ENCODE measurements at places on chromosomes 3 and 15.

DNA sequence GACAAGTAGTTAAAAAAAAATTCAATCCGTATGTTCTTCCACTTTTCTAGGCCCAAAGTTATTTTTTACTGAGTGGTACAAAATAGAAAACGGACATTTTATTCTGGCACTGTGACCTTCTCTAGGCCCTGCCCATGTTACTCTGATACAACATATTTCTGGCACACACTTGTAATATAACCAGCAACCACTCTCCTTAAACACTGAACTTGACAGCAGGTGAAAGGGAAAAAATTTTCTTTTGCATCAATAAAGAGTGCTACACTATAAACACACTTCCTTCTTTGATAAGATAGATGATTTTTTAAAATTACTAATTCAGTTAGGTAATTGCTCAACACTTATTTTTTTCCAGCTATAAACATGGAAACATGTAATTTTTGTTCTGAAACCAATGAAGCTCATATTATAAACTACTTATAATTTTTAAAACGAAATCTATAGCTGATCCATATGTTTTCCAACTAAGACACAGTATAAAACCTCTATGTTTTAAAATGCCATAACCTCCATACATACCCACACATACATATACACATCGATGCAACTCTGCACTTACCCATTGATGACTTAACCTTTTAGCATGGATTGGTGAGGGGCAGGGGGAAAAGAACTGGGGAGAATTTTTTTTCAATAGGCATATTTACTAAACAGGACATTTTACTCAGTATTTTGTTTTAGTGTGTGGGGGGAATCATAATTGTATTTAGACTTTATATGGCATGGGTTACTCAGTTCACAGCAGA lies 5.3 kb upstream of the CTNNB1 start:
- peaks cover 16% of the 10 kb centered on the region for H3K4me1 ChIP-seq
- H3K4me3 ChIP-seq = no peak overlapping the region
- no peak for DNase-seq
- H3K27ac ChIP-seq = no peak overlapping the region
- H3K27me3 ChIP-seq = peaks cover 30% of the 10 kb centered on the region

GRCh38 chr15:31031471-31032067 lies 40.1 kb upstream of the MTMR10 start:
- H3K4me3 ChIP-seq = no peak overlapping the region
- no peaks in the 10 kb centered on the region for H3K4me1 ChIP-seq
- no peak overlapping the region for H3K27ac ChIP-seq
- no peaks in the 10 kb centered on the region for H3K36me3 ChIP-seq
- peaks cover 5% of the 10 kb centered on the region for H3K27me3 ChIP-seq

DNA sequence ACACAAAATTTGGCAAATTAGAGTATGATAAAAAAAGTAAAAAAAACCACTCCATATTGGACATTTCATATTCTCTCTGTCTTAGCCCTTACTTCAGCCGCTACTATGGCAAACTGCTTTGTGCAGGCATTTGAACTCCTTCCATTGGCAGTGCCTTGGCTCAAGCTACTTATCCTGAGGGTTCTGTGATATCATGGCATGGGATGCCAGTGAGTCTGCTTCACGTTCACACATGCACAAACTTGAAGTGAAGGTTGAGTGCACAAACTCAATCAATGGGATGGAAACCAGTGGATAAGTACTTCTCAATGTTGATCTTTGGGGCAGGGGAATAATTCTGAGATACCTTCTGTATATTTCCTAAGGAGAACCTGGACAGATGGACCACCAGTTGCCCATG lies 117.2 kb downstream of the IL20RB start:
- peaks cover 17% of the 10 kb centered on the region for H3K27me3 ChIP-seq
- no peak overlapping the region for H3K4me3 ChIP-seq
- DNase-seq = no peak

- DNase-seq = no peak
- H3K4me1 ChIP-seq = no peaks in the 10 kb centered on the region
- H3K4me3 ChIP-seq = no peak overlapping the region
- H3K27ac ChIP-seq = no peak overlapping the region
Measured at GRCh38 chr3:132843851-132844553, 121.8 kb upstream of the NPHP3 start.

DNA sequence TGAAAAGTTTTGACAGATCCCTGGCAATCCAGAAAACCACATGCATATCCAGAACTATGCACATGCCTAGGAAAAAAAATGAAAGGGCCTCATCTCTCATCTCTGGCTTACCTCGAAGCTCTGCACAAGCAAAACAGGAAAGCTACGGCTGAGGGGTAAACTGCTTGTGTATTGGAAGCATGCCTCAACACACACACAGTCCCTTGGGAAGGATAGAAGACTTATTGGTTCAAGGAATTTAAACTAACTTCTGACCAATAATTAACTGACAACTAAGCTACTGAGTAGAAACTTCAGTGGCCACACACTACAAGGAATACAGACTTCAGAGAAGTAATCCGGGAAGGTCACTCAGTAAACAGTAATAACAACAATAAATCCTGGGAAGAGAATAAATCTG lies 59.9 kb upstream of the POMGNT2 start:
- no peak overlapping the region for H3K27ac ChIP-seq
- no peaks in the 10 kb centered on the region for H3K27me3 ChIP-seq
- no peak for DNase-seq
- peaks cover 25% of the 10 kb centered on the region for H3K4me1 ChIP-seq
- H3K36me3 ChIP-seq = peaks cover 12% of the 10 kb centered on the region
- no peak overlapping the region for H3K4me3 ChIP-seq

DNA sequence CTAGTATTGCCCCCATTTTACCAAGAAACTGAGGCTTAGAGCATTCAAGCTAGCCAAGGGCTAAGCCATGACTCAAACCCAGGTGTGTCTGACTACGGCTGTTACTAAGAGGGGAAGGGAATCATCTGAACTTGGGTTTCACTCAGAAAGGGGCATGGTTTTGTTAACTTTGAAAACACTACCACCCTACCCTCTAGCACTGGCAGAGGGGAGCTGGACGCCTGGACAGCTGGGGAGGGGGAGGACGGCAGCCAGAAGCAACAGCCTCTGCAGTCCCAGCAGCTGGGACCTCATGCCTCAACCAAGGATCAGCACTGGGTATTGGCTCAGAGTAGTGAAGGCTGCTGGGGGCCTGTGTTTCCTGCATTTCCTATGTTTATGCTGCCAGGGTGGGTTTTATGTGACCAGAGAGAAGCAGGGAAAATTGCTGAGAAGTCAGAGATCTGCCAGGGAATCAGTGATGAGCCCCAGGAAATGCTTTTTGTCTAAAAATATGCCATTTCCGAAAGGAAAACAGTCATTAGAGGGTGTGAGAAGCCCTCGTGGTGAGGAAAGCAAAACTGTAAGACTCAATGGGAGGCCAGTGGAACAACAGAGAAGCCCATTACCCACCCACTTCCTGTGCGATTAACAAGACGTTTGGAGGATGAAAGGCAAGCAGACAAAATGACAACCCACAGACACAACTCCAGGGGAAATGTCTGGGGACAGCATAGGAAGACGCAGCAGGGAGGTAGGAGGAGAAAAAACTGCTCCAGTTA lies 41.2 kb downstream of the LIPC start:
- H3K27ac ChIP-seq = peak overlapping the region; percentile 98
- peaks cover 82% of the 10 kb centered on the region for H3K4me1 ChIP-seq
- H3K4me3 ChIP-seq = peak overlapping the region; percentile 71
- DNase-seq = peak; percentile 55
- peaks cover 33% of the 10 kb centered on the region for H3K36me3 ChIP-seq

- no peak for DNase-seq
- peaks cover 1% of the 10 kb centered on the region for H3K36me3 ChIP-seq
- H3K27me3 ChIP-seq = no peaks in the 10 kb centered on the region
- no peak overlapping the region for H3K4me3 ChIP-seq
- H3K27ac ChIP-seq = no peak overlapping the region
- H3K4me1 ChIP-seq = peaks cover 29% of the 10 kb centered on the region
Measured at GRCh38 chr3:30551266-30551665, 55.1 kb upstream of the TGFBR2 start.

DNA sequence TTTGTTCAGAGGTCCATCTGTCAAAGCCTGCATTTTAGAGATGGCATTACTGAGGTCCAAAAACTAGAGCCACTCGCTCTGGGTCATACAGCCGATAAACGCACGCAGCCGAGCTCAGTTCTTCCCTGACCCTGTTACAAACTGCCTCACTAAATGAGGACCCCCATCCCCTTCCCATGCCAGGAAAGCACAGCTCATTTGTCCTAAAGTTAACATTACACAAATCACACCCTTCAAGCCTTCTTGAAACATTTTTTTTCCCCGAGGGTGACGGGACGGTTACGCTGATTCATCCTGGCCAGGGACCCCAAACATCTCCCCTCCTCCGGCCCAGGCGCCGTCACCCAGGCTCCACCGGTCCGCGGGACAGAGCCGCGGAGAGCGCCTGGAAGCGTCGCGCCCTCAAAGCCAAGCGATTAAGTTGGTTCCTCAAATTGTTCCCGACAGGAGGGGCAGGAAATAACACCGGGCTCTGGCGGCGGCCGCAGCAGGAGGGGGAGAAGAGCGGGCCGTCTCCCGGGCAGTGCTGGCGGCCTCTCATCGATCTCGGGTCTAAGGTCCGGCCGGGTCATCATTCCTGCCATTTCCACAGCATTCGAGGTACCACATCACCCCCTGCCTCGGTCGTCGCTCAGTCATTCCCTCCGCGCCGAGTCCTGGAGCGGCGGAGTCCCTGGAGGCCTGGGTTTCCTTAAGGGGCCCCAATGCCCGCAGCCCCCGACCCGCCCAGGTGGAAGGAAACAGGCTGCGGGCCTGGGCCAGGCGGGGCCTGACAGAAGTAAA lies 619 bp upstream of the CMTM8 start:
- H3K36me3 ChIP-seq = peaks cover 2% of the 10 kb centered on the region
- H3K4me3 ChIP-seq = peak overlapping the region; percentile 59
- H3K27me3 ChIP-seq = peaks cover 20% of the 10 kb centered on the region

- no peak for DNase-seq
- no peaks in the 10 kb centered on the region for H3K36me3 ChIP-seq
- H3K4me3 ChIP-seq = no peak overlapping the region
- H3K27ac ChIP-seq = no peak overlapping the region
- H3K4me1 ChIP-seq = no peaks in the 10 kb centered on the region
- H3K27me3 ChIP-seq = no peaks in the 10 kb centered on the region
Measured at GRCh38 chr3:131193641-131194238, 167.1 kb downstream of the NEK11 start.

DNA sequence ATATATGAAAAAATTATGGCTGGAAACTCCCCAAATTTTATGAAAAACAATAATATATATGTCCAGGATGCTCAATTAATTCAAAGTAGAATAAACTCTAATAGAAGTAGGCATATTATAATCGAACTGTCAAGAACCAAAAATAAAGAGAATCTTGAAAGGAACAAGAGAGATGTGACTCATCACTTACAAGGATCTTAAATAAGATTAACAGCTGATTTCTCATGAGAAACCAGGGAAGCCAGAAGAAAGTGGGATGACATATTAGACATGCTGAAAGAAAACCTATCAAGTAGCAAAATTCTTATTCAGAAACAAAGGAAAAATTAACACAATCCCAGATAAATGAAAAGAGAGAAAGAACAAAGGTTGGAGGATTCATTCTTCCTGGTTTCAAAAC lies 66.8 kb downstream of the FAIM start:
- no peak overlapping the region for H3K4me3 ChIP-seq
- H3K27me3 ChIP-seq = no peaks in the 10 kb centered on the region
- H3K4me1 ChIP-seq = no peaks in the 10 kb centered on the region
- no peak overlapping the region for H3K27ac ChIP-seq
- peaks cover 46% of the 10 kb centered on the region for H3K36me3 ChIP-seq

- no peak for DNase-seq
- no peak overlapping the region for H3K4me3 ChIP-seq
- H3K4me1 ChIP-seq = no peaks in the 10 kb centered on the region
- H3K27me3 ChIP-seq = no peaks in the 10 kb centered on the region
Measured at GRCh38 chr3:27302891-27303290, 66.3 kb downstream of the NEK10 start.

DNA sequence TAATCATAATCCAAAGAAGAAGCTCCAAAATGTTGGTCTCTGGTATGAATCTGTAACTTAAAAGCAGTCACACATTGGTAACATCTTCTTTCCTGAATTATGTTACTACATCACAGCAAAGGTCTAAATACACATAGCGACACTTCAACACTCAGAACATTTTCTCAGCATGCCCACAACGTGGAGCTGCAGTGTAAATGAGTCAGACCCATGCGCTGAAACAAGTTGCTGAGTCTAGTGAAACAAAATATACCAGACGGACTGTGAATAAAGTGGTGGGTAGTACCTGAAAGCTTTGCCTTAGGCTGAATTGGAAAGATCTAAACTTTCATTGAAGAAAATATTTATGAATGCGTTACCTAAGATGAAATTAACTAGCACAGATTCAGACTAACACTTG lies 33.2 kb upstream of the GOLGA8B start:
- peaks cover 33% of the 10 kb centered on the region for H3K27me3 ChIP-seq
- no peaks in the 10 kb centered on the region for H3K36me3 ChIP-seq
- no peak overlapping the region for H3K27ac ChIP-seq
- no peaks in the 10 kb centered on the region for H3K4me1 ChIP-seq

- H3K36me3 ChIP-seq = no peaks in the 10 kb centered on the region
- no peak for DNase-seq
- no peaks in the 10 kb centered on the region for H3K27me3 ChIP-seq
- H3K4me1 ChIP-seq = no peaks in the 10 kb centered on the region
Measured at GRCh38 chr3:54515441-54516213, 393.3 kb downstream of the CACNA2D3 start.

GRCh38 chr15:66237513-66238235 lies 15.9 kb downstream of the MEGF11 start:
- DNase-seq = no peak
- H3K4me1 ChIP-seq = no peaks in the 10 kb centered on the region
- H3K36me3 ChIP-seq = no peaks in the 10 kb centered on the region
- H3K27me3 ChIP-seq = peaks cover 6% of the 10 kb centered on the region

- H3K4me1 ChIP-seq = no peaks in the 10 kb centered on the region
- H3K27ac ChIP-seq = no peak overlapping the region
- no peak overlapping the region for H3K4me3 ChIP-seq
- H3K27me3 ChIP-seq = no peaks in the 10 kb centered on the region
- H3K36me3 ChIP-seq = peaks cover 2% of the 10 kb centered on the region
Measured at GRCh38 chr3:125188955-125189354, 23.6 kb downstream of the SLC12A8 start.

DNA sequence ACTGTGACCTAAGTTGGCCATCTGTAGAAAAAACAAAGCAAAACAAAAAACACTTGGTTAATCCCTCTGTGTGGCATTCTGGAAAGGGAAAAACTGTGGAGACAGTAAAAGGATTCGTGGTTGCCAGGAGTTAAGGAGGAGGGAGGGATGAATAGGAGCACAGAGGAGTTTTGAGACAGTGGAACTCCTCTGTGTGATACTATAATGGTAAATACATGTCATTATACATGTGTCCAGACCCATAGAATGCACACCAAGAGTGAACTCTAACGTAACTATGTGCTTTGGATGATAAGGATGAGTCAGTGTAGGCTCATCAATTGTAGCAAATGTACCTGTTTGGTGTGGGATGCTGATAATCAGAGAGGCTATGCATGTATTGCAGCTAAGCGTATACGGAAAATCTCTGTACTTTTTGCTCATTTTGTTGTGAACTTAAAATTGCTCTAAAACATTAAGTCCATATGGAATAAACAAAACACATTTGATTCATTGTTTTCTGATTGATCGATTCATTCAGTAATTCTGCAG lies 33.4 kb downstream of the RAP2B start:
- H3K27me3 ChIP-seq = no peaks in the 10 kb centered on the region
- no peak for DNase-seq

- H3K27me3 ChIP-seq = no peaks in the 10 kb centered on the region
- H3K27ac ChIP-seq = no peak overlapping the region
- no peaks in the 10 kb centered on the region for H3K36me3 ChIP-seq
- no peak overlapping the region for H3K4me3 ChIP-seq
- no peak for DNase-seq
Measured at GRCh38 chr3:8183627-8184026, 318.0 kb upstream of the LMCD1 start.

GRCh38 chr15:54608876-54609835 lies 587.6 kb downstream of the RSL24D1 start:
- peaks cover 12% of the 10 kb centered on the region for H3K27me3 ChIP-seq
- no peak overlapping the region for H3K4me3 ChIP-seq
- no peaks in the 10 kb centered on the region for H3K36me3 ChIP-seq
